ENCODE measurements at places on chromosomes 1 and 21. TPM values are rescaled to one million over a fixed set of nuclear protein-coding genes. Genes with fewer than 3 reads are reported as not detected.

The GRIK3 gene
- 0.55 TPM for total RNA-seq

The RAB3B gene
- total RNA-seq: 0.04 TPM

The LDLRAD1 gene
- total RNA-seq: not detected

The DENND2D gene
- total RNA-seq: 5.7 TPM

The ZBTB8OS gene
- 23.9 TPM for total RNA-seq

The PM20D1 gene
- 1.2 TPM for total RNA-seq

The CAPN8 gene
- total RNA-seq: not detected

The METTL25B gene
- 15.6 TPM for total RNA-seq

The NID1 gene
- total RNA-seq: 95.1 TPM

The S100A9 gene
- 65.7 TPM for total RNA-seq

The GPR52 gene
- total RNA-seq: 1.1 TPM

The RNF223 gene
- total RNA-seq: not detected

The ILDR2 gene
- total RNA-seq: 23.2 TPM

- no peak for DNase-seq
Measured at GRCh38 chr21:32916522-32917099, 109.1 kb upstream of the OLIG2 start.

DNA sequence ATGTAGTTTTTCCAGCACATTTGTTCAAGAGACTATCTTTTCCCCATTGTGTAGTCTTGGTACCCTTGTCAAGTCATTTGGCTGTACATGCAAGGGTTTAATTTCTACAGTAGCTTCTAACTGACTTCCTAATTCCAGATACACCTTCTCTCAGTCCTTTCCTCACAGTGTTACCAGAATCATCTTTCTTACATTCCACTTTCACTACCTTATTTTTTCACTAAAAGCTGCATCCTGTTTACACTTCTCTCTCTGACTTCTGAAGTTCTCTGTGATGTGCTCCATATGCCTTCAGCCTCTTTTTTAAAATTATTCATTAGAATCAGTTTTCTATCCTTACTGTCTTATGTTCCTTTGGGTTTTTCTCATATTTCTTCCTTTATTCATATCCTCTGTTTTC lies 57.1 kb upstream of the RWDD3 start:
- no peak for DNase-seq

DNA sequence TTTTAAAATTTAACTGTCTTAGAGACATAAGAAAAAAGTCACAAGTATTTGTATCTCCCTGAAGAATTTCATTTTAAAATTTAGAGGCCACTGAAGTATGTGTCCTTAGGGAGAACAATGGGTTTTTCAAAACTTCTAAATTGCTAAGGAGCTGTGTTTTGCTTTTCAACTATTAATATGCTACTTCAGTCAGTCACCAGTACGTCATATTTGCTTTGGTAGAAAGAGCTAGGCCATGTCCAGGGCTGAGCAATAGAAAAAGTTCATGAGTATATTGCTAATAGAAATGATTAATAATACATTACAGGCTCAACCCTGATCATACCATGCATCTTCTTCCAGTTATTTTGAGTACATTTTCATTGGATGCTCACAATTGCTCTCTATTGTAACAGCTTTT lies 1.7 kb upstream of the SGIP1 start:
- DNase-seq: no peak

- no peak for DNase-seq
Measured at GRCh38 chr1:204726478-204726877, 40.9 kb upstream of the LRRN2 start.

- DNase-seq: no peak
Measured at GRCh38 chr1:153832293-153832692, 57.1 kb downstream of the SLC27A3 start.

- DNase-seq: no peak
Measured at GRCh38 chr1:63921359-63921758, 147.5 kb downstream of the ROR1 start.

- no peak for DNase-seq
Measured at GRCh38 chr1:48182439-48182838, 40.1 kb upstream of the SLC5A9 start.

DNA sequence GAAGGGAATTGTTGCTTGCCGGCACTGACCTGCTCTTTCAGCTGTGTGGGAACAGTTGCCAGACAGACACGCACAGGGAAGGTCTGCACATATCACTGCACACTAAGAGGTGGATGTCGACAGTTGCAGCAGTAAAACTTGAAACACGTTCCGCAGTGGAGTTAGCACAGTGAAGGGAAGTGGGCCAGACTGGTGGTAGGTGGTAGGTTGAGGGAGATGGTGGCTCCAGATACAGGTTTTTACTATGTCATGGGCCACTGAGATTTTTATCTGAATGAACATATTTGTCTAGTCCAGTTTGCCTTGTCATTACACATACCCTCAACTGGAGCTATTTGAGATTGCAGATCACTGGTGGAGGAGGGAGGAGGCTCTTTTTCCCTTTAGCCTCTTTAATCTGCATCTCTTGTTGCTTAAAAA lies 13.5 kb downstream of the MRPS6 start:
- DNase-seq: no peak

DNA sequence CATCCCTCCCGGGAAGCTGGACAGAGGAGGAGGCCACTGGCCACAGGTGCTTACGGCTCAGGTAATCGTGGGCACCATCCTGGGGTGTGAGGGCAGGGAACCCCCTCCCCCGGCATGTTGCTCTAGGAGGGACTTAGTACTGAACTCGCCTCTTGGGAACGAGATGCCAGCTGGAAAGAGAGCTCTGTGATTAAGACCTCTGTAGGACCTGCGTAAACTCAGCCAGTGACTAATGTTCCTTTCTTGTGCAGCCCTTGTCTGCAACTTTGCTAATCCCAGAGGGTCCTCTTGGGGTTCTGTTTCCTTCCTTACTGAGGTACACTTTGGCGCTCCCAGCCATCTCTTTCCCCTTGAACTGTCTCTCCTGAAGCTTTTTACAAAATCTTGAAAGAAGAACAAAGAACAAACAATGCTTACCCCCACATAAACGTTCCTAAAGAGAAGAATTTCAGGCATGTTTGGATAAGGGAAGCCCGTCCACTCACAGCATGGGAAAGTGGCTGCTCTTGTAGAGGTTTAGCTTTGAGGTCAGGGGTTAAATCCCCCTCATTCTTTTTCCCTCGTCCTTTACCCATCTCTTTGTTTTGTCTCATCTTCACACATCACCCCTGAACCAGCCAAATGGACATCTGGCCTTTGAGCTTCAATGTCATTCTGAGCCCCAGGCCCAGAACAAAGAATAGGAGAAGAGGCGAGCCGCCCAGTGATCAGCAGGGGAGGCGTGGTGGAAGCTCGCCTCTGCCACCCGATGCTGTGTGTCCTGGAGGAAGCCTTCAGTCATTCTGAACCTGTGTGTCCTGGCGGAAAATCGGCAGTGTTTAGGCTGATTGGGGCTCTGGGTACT lies 37.4 kb downstream of the CITED4 start:
- no peak for DNase-seq

DNA sequence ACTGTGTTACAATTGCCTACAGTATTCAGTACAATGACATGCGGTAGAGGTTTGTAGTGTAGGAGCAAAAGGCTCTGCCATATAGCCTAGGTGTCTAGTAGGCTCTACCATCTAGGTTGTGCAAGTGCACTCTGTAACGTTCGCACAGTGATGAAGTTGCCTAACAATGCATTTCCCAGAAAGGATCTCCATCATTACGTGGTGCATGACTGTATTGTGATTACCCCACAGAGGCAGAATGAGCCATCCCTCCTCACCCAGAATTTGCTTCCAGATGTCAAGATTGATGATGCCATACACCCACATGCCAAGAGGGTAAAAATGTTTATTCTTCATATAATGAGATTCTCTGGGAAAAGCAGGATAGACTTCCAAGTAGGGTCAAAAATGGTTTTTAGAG lies 199.3 kb upstream of the CTTNBP2NL start:
- no peak for DNase-seq

DNA sequence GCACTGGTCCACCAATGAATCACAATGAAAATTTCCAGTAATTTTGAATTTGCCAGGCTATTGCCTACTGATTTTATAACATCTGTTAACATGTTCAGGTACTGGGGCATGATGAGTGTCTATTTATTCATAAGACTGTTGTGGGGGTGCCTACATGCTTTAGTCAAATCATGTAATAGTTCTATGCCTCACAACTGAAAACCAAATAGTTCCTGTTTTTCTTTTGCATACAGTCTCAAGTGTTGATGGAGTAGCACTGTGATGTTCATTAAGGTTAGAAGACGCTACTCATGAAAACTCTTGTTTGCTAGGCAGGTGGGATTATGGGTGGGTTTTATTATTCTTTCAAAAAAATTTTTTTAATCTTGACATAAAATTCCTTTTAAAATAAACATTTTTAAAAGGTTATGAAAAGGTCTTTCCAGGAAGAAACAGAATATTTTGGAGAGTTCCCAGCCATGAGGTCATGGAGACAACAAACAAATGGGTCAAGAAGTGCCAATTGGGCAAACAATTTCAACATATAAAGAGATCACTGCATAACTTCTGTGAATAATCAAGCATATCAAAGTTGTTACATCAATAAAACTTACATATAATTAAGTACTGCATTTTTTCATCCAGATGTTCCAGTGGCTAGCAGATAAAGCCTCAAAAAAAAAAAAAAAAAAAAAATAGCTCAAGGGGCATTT lies 40.2 kb upstream of the NHLH2 start:
- DNase-seq: no peak

GRCh38 chr1:119009312-119009655 lies 21.1 kb upstream of the TBX15 start:
- DNase-seq: no peak

DNA sequence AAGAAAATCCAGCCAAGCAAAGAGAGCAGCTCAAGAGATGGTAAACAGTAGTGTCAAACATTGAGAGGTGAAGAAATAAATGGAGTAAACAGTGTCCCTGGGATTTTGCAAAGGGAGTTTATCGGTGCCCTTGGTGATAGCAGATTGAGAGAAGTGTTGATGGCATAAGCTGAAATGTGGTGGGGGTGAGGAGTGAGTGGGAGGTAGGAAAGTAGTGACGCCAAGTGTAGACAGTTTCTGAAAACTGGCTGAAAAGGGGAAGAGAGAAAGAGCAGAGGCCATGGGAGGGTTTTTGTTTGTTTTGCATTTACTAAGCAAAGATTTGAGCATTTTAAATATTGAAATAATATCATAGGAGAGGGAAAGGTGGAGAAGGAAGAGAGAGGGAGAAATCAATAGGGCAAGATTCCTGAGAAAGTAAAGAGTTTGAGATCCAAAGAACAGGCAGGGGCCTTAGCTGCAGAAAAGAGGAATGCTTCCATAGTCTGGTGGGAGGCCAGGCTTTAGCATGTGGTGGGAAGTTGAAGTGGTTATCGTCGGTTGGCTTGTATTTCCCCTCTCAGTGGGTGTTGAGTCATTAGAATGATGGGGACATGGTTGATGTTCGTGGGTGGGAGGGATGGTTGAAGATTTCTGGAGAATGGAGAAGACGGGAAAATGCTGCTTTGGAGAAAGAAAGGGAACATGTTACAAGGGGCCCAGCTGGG lies 26.8 kb upstream of the RASAL2 start:
- no peak for DNase-seq

DNA sequence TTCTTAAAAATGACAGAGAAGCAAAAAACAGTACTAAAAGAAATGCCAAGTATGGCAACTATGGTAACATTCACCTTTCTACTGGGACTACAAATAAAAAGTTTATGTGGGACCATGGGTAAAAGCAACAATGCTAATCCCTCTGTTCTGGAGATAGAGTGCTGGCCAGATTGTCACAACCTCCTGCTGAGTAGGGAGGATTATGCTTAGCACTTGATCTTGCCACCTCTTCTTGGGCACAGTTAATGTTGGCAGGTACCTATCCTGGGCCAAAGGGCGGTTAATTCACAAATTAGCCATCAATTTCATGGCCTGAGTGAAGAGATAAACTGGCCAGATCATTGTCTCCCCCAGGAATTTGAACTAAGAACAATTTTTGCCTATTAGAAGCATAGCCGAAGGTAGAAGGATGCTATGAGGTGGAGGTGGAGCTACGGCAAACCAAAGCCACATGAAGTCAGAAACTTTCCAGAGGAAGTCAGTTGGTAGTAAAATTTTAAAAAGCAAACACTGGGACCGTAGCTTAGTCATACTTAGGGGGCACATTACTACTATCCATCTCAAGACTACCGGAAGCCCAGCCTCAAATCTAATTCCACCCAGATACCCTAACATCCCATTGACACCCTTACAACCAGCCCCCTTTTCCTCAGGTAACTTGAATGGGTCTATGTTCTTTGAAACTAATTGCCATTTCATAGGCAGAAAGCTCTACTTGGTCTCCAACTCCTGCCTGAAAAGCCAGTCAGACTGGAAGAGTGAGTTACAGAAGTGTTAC lies 2.7 kb downstream of the SCYL3 start:
- no peak for DNase-seq

- DNase-seq: no peak
Measured at GRCh38 chr1:180811886-180812285, 100.8 kb upstream of the KIAA1614 start.

GRCh38 chr1:87766737-87767136 lies 438.1 kb downstream of the LMO4 start:
- no peak for DNase-seq

GRCh38 chr1:6854166-6854565 lies 68.9 kb downstream of the CAMTA1 start:
- DNase-seq: no peak

DNA sequence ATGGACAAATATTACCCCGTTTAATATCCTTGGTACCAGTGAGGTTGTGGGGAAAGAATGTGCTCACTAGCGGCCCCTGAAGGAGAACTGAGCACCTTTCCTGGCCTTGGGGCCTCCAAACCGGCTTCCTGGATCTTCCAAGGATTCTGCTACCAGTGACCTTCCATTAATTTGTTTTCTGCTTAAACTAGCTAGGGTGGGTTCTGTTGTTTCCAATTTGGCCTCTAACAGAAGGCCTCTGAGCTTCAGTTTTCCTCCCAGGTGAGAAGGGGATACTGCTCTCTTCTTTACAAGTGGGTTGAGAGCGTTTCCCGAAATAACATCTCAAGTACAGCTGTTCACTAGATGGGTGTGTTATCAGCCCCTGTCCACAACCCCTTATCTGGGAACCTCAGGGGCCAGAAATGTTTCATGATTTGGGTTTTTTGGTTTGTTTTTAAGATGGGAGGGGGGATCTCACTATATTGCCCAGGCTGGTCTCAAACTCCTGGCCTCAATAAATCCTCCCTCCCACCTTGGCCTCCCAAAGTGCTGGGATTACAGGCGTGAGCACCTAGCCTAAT lies 16.9 kb upstream of the IFNGR2 start:
- DNase-seq: no peak

- no peak for DNase-seq
Measured at GRCh38 chr1:225451340-225451739, 23.5 kb upstream of the LBR start.

DNA sequence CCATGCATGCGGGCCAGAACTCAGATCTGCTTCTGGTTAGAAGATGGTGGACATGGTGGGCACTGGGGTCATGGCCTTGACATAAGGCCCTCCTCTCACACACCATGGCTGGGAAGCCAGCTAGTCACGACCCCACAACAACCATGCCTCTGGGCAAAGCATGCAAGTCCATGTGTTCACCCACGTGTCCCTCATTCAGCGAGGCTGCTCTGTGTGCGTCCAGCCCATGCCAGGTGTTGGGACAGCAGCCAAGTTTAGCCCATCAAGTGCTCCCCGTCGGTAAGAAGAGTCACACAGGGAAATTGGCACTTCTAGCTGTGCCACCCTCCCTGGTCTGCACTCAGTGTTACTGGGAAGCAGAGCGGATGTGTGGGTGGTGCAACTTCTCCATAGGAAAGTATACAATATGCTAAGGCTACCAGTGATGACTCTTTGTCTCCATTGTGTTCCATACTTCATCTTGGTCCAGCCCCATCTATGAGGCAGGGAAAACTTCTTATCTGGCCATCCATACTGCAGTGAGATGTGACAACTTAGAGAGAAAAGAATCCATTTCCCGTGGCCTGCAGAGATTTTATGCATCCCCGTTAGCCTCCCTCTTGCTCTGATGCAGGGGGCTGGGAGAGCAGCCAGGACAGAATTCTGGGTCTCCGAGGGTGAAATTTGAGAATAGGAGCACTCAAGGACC lies 198.0 kb downstream of the GRIK3 start:
- DNase-seq: no peak
